ENCODE measurements at places on chromosomes 4 and X. TPM values are rescaled to one million over a fixed set of nuclear protein-coding genes. Genes with fewer than 3 reads are reported as not detected.
A peak's percentile ranks its signal among the peaks of the same experiment; 100 is the strongest.

Gene ATXN3L
- not detected for total RNA-seq

- DNase-seq = no peak
Measured at GRCh38 chr4:102687373-102687981, 73.3 kb downstream of the MANBA start.

- DNase-seq = no peak
Measured at GRCh38 chr4:184408684-184409081, 65.7 kb downstream of the IRF2 start.

GRCh38 chr4:176792326-176793059, at the start of gene VEGFC:
Gene VEGFC (minus strand): TSS chr4:176792922. CDS start chr4:176792311, 611 bp downstream.
- DNase-seq = peak; percentile 69

DNA sequence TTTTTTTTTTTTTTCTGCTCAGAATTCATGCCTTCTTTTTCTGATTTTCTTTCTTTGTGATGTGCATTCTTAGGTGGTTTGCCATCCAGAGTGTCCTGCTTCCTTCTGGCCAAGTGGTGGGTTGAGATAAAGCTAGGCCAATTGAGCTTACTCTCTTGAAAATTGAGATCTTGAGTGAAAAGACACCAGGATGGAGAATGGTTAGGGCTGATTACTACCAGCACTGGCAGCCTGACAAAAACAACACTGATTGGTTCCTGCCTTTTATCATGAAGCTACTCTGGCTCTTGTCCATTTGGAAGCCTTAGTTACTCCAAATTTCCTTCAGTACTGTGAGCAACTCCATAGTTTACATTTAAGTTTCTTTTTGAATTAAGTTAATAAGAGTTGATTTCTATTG, 404.0 kb downstream of the PPARGC1A start:
- peak; percentile 44 for DNase-seq

Gene IL2
- total RNA-seq = not detected

- no peak for DNase-seq
Measured at GRCh38 chr4:175369087-175369486, 443.0 kb downstream of the GPM6A start.

Gene TXK
- 0.84 TPM for total RNA-seq

- no peak for DNase-seq
Measured at GRCh38 chr4:112759313-112759712, 122.4 kb downstream of the LARP7 start.

Gene SHROOM4
- total RNA-seq = 19.0 TPM

GRCh38 chr4:66911880-66912279, 633.4 kb downstream of the CENPC start:
- no peak for DNase-seq

GRCh38 chr4:6313216-6313615, 43.6 kb downstream of the WFS1 start:
- no peak for DNase-seq

GRCh38 chrX:11864171-11864570, 106.1 kb downstream of the MSL3 start:
- no peak for DNase-seq

- DNase-seq = no peak
Measured at GRCh38 chr4:186900984-186901383, 177.3 kb upstream of the FAT1 start.

- no peak for DNase-seq
Measured at GRCh38 chr4:69610484-69610883, 29.0 kb downstream of the UGT2A2 start.

DNA sequence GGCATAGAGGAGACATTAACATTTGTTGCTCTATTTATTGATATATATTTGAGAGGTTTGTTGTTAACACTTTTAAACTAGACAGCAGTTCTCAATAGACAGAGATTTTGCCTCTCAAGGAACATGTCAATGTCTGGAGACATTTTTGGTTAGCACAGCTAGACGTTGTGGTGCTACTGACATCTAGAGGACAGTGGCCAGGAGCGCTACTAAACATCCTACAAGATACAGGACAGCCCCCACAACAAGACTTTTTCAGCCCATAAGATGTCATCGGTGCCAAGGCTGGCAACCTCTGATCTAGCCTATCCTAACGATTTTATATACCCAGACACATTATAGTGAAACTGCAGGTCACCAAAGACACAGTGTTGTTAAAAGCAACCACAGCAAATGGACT, 18.4 kb upstream of the CTSO start:
- peak; percentile 24 for DNase-seq

DNA sequence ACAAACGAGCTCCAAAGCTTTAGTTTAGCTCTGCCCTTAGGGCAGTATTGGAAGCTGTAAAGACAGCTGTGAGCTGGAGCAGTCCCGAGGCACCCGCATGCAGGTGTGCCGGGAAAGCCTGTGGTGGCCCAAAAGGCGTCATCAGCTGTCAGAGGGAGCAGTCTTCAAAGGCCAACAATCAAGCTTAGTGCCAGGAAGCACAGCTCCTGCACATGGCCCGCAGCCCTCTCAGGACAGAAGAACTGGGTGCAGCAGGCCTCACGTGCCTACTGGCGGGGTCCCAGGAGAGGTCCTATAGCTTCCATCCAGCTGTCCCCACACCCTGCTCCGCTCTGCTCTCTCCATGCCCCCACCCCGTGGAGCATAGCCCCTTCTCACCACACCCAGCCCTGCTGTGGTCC, 92.2 kb upstream of the TRIM2 start:
- no peak for DNase-seq

DNA sequence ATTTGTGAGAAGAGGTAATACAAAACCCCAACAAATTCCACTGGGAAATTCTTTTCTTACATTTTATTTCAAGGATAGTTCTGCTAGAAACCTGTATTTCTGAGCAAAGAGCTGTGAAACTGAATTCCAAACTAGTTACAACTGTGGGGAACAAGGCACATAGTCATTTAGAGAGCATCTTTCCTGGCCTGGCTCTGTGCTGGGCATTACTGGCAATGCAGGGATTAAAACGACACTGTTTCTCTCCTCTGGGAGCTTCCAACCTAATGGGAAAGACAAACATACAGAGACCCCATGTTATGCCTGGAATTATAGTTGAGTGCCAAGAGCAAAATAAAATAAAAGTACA, 36.5 kb downstream of the SUPT20HL1 start:
- no peak for DNase-seq

- DNase-seq = no peak
Measured at GRCh38 chr4:61245069-61245714, 45.1 kb downstream of the ADGRL3 start.

Measured in left cardiac atrium (tissue), 4 donors.